Left cardiac atrium (tissue), 4 donors: ENCODE measurements at places on chromosomes 12 and 14. TPM values are rescaled to one million over a fixed set of nuclear protein-coding genes. Genes with fewer than 3 reads are reported as not detected.

- DNase-seq: no peak
These were observed 60.2 kb upstream of the ATP2B1 start for GRCh38 chr12:89768586-89769482.

GRCh38 chr12:26250801-26251200 lies 55.4 kb downstream of the SSPN start:
- no peak for DNase-seq

GRCh38 chr12:65613692-65614091 lies 210.6 kb upstream of the HMGA2 start:
- DNase-seq: no peak

DNA sequence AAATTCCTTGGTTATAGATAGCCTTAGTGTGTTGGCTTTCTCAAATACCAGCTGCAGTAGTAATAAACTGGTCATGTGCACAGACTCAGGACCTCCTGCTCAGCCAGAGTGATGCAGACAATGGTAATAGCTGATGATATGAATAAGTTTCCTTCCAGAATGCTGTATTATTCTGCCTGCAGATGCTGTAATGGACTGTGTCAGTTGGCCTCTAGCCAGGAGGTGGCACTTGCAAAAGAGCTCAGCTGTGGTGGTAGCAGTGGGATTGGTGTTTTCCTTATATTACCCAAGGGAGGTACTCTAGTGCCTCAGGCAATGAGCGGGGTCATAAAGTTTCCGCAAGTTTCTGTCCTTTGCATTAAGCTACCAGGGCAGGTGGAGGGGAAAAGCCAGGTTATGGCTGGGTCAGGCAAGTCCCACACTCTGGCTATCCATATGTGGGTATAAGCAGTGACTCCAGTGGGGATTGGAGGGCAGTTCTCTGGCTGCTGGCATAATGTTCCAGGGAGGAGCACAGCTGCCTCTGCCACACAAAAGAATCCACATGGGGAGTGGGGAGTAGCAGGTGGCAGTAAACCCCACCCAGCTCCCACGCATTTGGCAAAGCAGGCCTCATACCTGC lies 14.0 kb upstream of the MUCL1 start:
- DNase-seq: no peak

DNA sequence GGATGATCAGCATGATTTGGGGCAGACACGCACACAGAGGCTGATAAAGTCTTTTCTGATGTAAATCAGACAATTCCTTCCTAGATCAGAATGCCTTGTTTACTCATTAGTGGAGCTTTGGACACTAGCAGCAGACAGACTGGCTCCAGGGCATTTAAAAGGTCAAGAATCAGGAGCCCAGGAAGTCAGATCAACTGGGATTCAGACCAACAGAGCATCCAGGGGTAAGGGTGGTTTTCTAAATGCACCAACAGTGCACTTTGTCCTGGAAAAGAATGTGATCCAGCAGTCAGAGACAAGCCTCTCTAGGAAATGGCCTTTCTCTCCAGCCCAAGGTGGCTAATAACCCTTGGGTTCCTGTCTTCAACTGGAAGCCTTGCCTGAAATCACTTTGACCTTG lies 405.3 kb downstream of the MED13L start:
- no peak for DNase-seq

SSPN gene
- total RNA-seq: 103 TPM

FGF6 gene
- not detected for total RNA-seq

- peak; percentile 72 for DNase-seq
These were observed 1.8 kb downstream of the TBC1D30 start for GRCh38 chr12:64826234-64826633.

DNA sequence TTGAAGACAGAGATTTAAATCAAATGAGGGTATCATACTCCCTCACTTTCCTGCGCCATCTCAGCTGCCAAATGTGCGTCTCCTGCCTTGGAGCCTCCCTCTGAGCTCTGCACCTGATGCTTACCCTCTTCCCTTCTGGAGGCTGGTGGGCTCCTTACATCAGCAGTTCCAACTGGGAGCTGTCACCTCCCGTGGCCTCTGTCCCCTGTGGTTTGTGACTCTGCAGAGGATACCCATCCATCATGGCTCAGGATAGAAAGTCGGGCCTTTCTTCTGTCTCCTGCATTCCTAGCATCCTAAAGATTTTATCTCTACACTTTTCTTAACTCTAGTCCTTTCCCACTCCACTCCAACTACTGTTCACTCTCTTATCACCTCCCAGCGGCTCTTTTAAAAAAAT lies 570.6 kb downstream of the BCL11B start:
- DNase-seq: no peak

PRR13 gene
- 90.2 TPM for total RNA-seq
